ENCODE measurements at places on chromosomes 3 and 15.

- no peak for DNase-seq
These were observed 19.3 kb downstream of the IGF1R start for GRCh38 chr15:98667521-98668179.

DNA sequence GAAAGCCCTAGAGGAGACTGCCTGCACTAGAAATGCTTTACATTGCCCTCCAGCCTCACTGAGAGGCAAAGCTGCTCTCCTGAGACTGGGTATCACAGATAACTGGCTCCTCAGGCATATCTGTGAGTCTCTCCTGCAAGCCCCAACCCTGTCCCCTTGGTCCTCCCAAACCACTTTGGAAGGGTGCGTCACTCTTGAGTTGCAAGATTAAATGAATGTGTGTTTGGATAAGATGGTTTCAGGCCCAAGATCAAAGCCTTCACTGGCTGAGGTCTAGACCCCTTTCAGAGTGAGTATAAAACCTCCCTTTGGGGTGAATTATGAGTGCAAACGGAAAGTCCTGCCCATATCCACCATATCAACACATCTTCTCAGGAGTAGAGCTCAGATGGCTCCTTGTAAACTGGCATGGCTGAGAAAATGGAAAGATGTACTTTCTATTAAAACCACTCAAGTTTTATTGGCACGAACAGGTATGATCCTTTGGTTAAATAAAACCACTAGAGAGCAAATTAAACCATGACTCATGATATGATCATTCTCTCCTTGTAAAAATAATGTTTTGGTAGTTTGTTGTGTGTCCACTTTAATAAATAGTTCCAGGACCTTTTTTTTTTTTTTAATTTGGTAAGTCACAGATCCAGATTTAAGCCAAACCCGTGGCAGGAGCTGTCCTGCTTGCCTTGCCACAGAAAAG is 164.0 kb downstream of the CHST2 start:
- no peak for DNase-seq

DNA sequence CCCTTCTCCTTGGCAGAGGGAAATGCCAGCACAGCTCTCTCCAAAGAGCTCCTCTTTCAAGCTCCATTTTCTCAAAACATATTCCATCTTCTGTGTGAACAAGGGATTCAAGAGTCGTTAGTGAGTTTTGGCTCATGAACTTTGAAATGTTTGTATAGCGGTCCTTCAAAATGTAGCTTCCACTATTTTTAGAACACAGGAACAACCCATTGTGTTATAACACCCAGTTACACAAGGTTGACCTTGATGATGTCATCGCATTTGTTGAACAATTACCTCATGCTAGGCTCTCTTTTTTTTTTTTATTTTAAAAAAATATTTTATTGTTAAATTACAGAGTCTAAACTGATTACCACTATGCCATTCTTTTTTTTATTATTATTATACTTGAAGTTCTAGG is 251.7 kb downstream of the THSD4 start:
- DNase-seq, result no peak

DNA sequence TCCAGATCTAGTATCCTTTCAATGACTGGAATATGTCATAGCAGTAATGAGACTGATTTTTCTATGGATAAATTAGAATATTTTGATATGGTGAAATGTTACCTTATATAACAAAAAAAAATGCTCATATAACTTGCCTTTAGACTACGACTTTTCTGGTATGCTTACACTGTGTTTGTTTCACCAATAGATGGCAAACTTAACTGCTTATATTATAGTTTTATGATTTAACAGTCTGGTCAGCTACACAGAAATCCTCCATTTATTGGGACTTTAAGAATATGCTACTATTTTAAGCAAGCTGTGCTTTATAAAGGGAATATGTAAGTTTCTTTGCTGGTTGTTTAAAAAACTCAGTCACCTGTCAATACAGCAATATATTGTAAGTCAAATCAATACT is 205.6 kb downstream of the VGLL3 start:
- no peak for DNase-seq

GRCh38 chr3:157865352-157866000 is 240.7 kb downstream of the SHOX2 start:
- peak; percentile 76 for DNase-seq

DNA sequence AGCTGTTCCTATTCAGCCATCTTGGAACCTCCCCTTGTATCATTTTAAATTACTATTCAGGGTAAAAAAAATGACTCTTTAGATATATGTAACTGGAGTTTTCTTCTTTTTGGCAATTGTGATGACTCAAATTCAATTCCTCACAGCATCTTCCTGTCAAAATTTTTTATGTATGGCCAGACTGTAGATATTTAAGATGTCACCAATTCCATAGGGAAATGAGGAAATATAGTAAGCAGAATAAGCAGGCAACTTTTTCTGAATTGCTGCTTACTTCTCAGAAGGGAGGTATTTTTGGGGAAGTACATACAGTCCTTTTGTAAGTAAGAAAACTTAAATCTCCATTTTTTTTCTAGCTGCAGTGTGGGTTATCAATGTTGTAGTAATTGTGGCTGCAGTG is 28.8 kb downstream of the EAF2 start:
- DNase-seq, result no peak

DNA sequence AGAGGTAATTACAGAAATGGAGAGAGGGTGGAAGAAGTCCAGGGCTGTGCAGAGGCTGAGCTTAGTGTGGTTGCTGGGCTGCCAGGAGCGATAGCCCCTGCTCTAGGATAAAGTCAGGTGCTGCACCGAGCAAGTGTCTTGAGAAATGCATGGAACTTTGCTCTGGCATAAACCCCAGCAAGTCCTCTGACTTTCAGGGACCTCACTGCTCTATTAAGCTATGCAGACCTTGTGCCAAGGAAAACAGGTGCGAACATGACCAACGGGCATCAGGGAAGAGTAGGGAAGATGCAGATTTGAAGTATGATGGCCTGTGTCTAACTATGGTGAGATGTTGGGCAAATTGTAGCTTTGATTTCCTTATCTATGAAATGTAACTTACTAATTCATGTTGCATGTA is 416.8 kb downstream of the NR2F2 start:
- DNase-seq, result no peak

- no peak for DNase-seq
These were observed 85.4 kb downstream of the PPM1L start for GRCh38 chr3:160841455-160841854.

- DNase-seq, result no peak
These were observed 1084.2 kb downstream of the TUSC7 start for GRCh38 chr3:117793622-117794265.

DNA sequence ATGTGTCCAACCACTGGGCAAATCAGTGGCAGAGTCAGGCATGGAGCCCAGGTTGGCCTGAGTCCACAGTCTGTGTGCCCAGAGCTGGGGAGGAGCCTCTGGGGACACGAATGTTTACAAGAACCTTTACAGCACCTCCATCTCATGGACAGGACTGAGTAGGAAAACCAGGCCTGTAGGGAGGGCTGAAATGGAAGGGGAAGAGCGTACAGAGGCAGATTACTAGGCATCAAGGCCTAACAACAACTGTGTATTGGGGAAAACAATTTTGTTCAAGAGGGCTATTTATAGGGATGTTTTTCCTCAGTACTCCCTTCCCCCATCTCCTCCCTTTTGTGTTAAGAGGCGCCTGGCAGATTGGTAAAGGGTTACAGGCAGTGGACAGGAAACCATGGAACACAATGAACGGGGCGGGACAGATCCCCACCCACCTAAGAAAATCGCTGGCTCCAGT is 15.1 kb upstream of the ARHGAP31 start:
- peak; percentile 27 for DNase-seq

- no peak for DNase-seq
These were observed 462.2 kb downstream of the PLOD2 start for GRCh38 chr3:145698749-145699148.

DNA sequence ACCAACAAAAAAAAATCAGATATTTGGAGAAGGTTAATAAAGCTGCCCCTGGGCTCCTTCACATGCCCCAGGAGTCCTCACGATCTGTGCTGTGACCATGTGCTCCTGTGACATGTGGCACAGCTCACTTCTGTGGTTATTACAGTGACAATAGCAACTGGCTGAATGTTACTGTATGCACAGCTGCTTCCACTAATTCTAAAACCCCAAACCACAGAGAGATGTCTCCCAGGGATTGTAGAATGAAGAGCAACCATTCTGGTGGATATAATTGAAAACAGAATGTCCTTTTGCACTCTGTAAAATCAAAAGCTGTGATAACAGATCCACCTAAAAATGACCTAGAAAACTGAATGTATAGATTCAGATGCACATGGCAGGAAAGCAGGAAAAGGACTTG is 489.2 kb upstream of the CNTN4 start:
- no peak for DNase-seq

DNA sequence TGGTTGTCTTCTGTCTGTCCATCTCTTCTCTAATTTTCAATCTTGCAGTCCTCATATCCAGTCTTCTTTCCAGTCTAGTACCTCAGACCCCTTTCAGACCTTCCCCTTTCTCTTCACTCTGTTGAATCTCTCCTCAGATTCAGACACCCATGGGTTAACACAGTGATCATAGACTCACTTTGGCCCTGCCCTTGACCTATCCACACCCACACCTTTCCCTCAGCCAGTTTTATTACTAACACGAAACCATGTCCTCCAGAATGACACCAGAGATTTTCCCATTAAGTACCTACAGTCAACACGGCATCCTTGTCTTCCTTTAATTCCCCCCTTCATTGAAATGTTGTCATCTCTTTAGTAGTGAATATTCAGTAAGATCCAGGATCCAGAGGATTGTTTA is 74.5 kb upstream of the UBE2E2 start:
- no peak for DNase-seq

DNA sequence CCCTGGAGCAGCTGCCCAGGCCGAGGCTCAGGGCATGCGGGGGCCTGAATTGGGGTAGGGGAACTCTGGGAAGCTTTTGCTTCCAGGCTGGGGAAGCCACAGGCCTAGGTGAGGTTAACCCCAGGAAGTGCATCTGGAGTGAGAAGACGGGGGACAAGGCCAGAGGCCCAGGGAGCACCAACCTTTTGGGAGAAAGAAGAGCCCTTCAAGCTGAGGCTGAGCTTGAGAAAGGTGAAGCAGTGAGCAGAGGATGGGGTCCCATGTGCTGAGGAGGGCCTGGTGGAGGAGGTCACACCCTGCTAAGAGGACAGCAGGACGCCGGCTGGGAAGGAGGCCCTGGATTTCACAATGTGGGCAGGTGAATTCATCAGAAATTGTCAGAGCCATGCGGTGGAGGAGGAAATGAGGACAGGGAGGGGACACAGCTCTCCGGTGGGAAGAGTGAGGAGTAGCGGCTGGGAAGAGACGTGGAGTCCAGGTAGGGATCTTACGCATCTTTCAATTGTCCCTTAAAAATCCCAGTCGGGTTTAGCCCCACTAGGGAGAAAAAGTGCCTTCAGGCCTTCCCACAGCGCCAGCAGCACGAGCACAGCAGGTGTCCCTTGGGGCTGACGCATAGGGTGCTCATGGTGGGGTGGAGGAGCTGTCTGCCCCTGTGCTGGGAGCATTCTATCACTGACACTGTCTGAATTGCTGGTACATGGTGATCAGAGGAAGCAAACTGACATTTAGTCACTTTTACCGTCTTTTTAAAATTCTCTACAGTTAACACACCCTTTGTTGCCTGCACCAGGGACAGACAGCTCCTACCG is 50.9 kb downstream of the HCN4 start:
- no peak for DNase-seq

- no peak for DNase-seq
These were observed 61.4 kb downstream of the BCHE start for GRCh38 chr3:165775824-165776223.

Measured in iPS-NIHi11 (cell line).